Fibroblast of upper back skin (primary cell): ENCODE measurements at places on chromosomes 16 and 17.

DNA sequence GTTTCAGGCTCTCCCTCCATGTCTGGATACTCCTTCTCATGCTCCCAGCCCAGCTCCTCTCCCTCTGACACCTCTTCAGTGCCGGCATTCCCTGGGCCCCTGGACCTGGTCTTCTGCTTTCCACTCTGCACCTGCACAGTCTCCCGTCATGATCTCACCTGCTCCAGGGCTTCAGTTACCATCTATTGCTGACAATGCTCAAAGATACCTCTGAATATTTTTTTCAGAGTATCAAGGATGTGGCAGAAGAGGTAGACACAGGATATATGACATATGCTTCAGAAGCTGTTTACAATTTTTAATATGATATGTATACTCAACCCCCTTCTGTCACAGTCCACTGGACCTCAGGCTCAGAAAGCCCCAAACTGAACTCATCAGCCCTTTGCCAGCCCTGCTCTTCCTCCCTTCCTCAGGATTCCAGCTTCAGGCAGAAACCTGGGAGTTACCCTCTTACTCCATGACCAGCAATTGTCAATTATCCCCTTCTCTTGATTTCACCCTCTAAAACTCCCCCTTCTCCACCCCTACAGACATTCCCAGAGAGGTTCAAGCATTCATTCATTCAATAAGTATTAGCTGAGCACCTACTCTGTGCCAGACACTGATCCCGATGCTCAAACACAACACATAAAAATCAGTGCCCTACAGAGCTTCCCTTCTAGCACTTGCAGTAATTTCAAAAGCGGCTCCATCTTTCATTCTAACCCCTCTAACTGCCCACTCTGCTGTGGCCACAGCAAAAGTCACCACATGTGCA lies 7.8 kb upstream of the MLLT6 start:
- DNase-seq = no peak

- DNase-seq = no peak
Observed at GRCh38 chr16:78583441-78583840, 484.0 kb downstream of the WWOX start.

DNA sequence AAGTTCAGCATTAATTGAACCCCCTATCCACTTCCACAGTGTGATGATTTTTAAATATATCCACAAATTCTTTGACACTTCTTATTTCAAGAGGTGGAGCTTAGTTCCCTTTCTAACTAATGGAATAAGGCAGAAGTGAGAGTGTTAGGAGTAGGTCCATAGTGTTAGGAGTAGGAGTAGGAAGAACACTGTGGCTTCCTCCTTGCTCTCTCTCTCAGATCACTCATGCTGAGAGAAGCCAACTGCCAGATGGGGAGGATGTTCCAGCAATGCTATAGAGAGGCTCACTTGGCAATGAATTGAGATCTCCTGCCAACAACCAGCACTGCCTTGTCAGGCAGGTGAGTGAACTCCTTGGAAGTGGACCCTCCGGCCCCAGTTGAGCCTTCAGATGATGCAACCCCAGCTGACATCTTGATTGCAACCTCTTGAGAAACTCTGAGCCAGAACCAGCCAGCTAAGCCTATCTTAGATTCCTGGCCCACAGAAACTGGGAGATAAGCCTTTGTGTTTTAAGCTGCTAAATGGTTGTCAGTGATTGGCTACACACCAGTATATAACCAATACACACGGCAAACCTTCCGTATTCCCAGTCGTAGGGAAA lies 44.3 kb downstream of the SPECC1 start:
- no peak for DNase-seq

- no peak for DNase-seq
Observed at GRCh38 chr16:71672125-71672524, 46.1 kb downstream of the MARVELD3 start.

- no peak for DNase-seq
Observed at GRCh38 chr16:12329246-12329995, 352.9 kb downstream of the SNX29 start.

DNA sequence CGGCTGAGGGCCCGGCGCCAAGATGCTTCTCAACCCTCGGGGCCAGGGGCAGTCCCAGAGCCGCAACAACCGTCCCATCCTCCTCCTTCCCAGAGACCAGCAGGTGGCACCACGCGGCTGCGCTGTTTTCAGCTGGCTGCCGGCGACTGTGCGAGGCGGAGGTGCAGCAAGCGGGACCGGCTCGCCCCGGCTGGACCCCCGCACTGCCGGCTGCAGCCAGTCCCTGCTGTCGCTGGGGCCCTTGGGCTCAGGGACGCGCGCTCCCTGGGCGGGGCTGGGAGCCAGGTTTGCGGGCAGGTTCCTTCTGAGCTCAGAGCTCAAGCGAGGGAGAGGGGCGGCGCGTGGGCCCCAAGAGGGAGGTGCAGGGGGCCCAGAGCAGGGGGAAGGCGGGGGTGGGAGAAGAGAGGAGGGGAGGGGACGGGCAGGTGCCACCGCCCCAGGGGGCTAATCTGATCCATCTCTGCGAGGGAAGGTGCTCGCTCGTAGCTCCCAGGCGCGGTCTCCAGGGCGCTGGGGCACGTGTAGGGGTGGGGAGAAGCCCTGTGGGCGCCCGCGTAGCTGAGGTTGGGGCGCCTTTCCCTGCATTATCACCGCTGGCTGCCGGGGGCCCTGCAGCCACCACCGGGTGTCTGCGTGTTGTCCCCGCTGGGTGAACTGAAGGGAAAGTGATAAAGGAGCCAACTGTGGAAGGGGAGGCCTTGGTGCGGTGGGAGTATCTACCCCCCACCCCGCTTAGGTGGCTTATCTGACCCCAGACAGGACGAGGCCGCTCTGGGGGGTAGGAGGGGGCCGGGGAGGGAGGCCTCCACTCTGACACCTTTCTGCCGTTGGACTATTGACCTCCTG lies 24.2 kb downstream of the STAT5A start:
- DNase-seq = peak; percentile 77

DNA sequence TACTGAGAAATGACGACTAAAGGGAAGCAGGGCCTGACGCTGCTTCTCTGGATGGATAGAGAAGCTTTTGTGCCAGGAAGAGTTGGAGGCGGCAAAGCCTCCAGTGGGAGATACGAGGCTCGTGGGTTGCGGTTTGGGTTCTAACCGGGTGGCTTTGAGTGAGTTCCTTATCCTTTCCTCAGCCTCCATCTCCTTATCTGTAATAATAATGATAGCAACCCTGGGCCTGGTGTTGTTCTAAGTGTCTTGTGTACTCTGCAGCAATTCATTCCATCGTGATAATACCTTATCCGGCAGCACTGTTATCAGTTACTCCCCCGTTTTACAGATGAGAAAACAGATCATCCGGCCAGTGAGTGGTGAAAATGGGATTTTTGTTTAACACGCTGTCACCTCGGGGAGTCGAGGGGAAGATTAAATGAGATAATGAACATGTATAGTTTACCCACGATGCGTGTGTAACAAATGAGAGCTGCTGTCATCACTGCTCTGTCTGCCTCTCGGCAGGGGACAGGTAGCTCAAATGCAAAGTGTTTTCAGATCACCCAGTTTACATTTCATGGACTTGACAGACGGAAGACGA lies 52.0 kb upstream of the LHX1 start:
- DNase-seq = no peak

GRCh38 chr17:43134774-43135453 lies 9.8 kb upstream of the BRCA1 start:
- DNase-seq = no peak

GRCh38 chr16:10678655-10679054 lies 16.1 kb downstream of the TEKT5 start:
- DNase-seq = no peak

- no peak for DNase-seq
Observed at GRCh38 chr16:104355-104754, 26.3 kb downstream of the MPG start.

- DNase-seq = no peak
Observed at GRCh38 chr17:69625474-69625873, 211.0 kb downstream of the MAP2K6 start.

GRCh38 chr17:83190004-83190385 lies 110.6 kb downstream of the METRNL start:
- DNase-seq = no peak

- no peak for DNase-seq
Observed at GRCh38 chr16:7805686-7806396, 473.2 kb downstream of the RBFOX1 start.

GRCh38 chr16:64702415-64702814 lies 419.4 kb downstream of the CDH11 start:
- no peak for DNase-seq

GRCh38 chr16:73000020-73000906 lies 47.7 kb downstream of the ZFHX3 start:
- DNase-seq = peak; percentile 35

DNA sequence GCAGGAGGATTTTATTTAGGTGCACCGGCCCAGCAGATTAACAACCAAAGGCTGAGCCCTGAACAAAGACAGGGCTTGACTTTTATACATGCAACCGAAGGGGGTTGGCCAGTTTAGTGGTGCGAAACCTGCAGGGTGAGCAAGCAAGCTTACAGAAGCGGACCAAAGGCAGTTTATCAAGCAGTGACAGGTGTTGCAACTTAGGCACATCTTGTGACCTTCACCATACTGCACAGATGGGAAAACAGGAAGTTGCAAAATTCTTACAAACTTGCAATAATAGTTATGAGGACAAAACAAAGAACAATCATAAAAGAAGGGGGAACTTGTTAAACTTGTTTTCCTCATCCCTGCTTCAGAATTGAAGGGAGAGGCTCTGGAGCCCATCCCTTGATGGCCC lies 1265.1 kb downstream of the CDH8 start:
- no peak for DNase-seq

GRCh38 chr16:87924041-87924810 lies 12.1 kb downstream of the CA5A start:
- DNase-seq = no peak

- DNase-seq = no peak
Observed at GRCh38 chr17:50150354-50151040, at the start of gene PPP1R9B. TSS of gene PPP1R9B (minus strand) at chr17:50150677. CDS start at chr17:50150513, 164 bp downstream.

GRCh38 chr16:13021996-13022395 lies 120.6 kb downstream of the SHISA9 start:
- DNase-seq = no peak

DNA sequence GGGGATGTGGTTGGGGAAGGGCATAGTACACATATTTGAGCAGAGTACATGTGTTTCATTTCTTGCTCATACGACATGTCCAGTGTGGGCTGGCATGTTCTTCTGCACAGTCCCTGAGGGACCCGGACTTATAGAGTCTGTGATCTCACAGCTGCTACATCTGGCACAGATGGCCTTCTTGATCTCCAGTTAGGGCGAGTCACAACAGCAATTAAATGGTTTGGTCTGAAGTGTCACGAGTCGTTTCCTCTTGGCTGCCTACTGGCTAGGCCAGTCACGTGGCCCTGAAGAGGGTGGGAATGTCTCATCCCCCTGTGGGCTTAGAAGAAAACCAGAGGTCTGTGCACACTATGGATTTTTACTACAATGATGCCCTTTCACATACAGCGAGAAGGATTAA lies 443.6 kb downstream of the WWOX start:
- no peak for DNase-seq

- DNase-seq = no peak
Observed at GRCh38 chr16:13018026-13018425, 116.6 kb downstream of the SHISA9 start.

GRCh38 chr17:82334622-82335394 lies 1.2 kb upstream of the SECTM1 start:
- no peak for DNase-seq

DNA sequence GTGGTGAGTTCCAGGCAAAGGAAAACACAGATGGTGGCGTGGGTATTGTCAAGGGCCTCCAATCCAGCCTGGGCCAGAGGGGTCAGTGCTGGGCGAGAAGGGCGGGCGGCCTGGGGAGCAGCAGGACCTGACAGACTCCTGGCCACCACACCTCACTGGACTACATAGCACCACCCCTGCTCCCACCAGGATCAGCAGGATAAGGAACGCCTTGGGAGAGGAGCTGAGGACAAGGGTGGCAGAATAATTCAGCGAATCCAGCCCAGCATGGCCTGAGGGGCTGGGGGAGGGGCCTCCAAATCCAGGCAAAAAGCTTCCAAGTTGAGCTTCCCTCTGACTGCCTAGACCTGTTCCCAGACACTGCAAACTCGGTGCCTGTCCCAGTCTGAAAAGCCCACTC lies 6.5 kb downstream of the DLX4 start:
- DNase-seq = no peak

GRCh38 chr17:57121308-57122042 lies 36.4 kb downstream of the AKAP1 start:
- DNase-seq = peak; percentile 38

DNA sequence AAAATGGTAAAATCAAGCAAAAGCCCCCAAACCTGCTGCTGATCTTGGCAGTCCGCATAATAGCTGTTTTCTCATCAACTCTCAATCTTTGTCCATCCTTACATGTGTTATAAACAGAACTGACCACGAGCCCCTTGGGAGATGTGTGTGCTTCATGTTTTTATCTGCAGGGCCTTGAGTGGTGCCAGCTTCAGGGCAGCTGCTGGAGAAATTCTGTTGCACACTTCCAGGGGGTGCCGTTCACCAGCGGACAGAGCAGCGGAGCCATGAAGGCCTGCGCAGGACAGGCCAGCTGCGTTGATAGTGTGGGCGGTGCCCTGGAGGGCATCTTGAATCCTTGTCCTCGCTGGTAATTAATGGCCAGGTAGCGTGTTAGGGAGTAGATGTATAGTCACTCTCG lies 20.1 kb downstream of the MPRIP start:
- peak; percentile 35 for DNase-seq

GRCh38 chr17:48012151-48012520 lies 25.5 kb downstream of the COPZ2 start:
- peak; percentile 39 for DNase-seq

- peak; percentile 93 for DNase-seq
Observed at GRCh38 chr16:51556694-51557340, 405.7 kb upstream of the SALL1 start.

GRCh38 chr17:3167574-3167973 lies 29.7 kb upstream of the OR1A2 start:
- DNase-seq = no peak

GRCh38 chr16:25257956-25258860 lies 563 bp upstream of the ZKSCAN2 start:
- DNase-seq = peak; percentile 89
